ENCODE measurements at places on chromosomes 3 and 15.

- DNase-seq: no peak
Observed at GRCh38 chr3:15217841-15218267, 11.8 kb downstream of the CAPN7 start.

DNA sequence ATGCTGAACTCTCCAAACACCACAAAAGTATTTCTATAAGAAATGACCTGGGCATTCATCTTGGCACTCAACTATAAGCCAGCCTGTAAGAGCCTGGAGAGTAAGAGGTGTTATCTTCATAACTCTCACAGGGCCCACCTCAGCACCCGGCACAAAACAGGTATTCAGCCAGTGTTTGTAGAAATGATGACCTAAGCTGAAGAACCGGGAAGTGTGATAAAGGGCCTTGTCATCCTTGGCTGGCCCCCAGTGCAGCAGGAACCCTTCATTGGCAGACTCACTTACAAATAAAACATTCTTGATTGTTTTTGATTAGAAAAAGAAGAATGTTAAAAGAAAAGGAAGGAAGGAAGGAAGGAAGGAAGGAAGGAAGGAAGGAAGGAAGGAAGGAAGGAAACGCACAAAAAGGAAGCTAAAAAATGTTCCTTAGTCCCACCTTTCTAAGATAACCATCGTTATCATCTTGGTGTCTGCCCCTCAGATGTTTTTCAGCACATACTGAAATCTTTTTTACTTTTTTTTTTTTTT is 52.1 kb downstream of the DAPK2 start:
- no peak for DNase-seq

DNA sequence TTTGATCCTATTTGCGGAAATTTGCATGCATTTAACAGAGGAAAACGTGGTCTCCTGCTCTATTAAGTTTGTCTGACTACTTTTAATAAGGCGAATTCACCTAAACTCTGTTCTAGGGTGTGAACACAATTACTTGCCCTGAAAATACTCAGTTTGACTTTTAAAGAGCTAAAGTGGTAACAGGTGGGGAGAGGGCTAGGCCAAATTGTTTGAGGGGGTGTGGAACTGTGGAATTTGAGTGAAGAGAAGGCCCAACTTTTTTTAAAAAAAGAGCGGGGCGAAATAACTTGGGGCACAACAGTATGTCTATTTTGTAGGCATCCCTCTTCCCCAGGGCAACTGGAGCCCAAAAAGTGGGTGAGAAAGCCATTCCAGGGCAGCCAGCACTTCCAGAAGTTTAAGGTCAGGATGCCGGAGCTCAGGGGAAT is 580 bp upstream of the FXR1 start:
- DNase-seq: no peak

DNA sequence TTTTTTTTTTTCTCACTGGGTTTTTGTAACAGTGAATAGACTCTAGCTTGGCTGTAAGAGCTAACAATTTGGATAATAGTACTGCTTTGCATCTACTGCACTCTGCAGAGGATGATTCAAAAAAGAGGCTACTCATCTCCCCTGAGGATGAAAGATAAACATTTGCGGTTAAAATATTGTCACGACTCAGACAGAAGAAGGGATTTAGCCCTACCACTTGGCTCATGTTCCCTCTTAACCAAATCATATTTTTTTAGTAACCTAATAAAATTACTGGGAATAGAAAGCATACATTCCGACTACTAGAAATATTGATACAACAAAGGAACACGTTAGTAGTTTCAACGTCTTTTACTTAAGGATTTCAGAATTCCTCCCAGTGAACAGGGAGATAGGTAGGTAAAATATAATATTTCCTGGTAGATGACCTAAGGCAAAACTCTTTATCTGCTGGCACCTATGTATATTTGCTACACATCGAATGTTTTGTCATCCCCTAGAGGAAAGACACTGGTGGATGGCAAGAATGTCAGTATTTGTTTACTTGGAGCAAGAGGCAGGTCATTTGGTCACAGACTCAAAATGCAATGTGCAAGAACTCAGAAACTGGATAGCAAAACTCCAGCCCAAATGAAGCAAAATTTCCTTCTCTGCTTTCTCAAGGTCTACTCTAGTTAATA is 110.8 kb downstream of the GREM1 start:
- DNase-seq: no peak

DNA sequence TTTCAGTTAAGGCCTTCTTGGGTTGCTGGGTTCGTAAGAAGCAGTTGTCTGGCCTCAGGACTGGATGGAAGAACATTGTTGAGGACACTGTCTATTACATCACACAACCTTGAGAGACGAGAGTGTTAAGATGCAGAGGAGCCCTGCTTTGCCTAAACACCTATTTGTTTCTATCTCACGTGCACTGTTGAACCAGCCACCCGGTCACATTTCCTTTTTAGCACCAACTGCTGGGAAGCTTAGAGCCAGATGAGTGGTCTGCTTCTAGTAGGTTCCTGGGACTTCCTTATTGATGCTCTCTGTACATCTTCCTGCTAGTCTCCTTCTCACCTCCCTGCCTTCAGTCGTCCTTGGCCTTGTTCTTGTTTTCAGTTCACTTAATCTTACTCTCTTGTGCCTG is 22.3 kb downstream of the CAND2 start:
- no peak for DNase-seq

GRCh38 chr3:25532431-25533162 is 104.5 kb downstream of the RARB start:
- DNase-seq: no peak

DNA sequence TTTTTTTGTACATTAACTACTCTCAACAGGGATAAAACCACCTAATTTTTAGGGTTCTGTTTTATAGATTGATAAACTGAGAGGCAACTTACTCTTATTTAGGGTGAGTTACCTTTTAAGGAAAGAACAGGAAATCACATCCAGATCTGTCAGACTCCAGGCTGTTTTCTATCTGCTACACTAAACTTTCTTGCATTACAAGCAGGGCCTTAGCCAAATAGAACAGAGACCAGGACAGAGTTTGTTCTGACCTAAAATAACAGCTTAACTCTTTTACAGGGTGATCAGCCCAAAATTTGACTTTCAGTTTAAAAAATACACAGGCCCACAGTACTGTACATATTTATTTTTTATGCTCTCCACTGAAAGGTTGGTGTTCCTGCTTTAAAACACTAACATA is 38.6 kb downstream of the SGO1 start:
- no peak for DNase-seq
